ENCODE measurements at places on chromosomes 13 and 19.

DNA sequence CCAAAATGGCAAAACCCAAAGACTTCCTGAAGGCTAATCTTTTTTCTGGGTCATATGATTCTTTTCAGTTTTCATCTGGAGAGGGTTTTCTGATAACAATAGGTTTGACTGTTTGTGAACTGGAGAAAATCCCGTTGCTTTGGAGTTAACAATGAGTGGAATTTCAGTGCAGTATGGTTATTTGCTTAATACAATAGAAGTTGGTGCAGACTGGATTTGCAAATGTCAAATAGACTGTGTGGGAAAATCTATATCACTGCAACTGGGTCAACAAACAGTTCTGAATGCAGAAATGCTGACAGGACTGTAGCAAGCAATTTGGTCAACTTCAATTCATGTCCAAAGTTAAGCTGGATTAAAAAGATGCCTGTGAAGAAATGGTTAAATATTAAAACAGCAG lies 267.5 kb upstream of the ARGLU1 start:
- DNase-seq = no peak

DNA sequence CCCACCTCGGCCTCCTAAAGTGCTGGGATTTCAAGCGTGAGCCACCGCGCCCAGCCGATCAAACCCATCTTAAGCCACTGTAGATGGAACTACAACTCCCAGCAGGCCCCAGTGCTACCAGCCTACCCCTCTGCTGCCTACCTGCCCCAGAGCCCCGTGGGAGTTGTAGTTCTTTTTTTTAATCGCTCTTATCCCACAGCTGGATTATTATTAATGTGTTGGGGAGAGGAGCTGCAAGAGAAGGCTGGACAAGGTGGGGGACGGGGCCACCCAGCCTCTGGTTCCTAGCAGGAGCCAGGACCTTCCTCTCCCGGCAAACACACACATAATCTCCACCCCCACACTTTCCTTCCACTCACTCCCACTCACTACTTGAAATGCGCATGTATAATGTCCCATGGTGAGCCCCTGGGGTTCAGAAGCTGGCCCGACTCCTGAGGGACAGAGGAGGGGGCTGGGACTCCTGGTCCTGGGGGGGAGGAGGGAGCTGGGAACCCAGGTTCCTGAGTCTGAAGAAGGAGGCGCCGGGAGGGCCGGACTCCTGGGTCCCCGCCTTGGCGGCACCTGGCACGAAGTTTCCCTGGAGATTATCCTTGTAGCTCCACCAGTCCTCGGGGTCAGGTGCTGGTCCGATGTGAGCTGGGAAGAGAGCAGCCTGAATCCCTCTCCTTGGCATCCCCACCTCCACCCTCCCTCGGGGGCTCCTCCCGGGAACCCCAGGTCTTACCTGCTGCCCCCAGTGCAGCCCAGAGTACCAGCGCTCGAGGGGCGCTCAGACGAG lies 958 bp downstream of the CA11 start:
- no peak for DNase-seq

DNA sequence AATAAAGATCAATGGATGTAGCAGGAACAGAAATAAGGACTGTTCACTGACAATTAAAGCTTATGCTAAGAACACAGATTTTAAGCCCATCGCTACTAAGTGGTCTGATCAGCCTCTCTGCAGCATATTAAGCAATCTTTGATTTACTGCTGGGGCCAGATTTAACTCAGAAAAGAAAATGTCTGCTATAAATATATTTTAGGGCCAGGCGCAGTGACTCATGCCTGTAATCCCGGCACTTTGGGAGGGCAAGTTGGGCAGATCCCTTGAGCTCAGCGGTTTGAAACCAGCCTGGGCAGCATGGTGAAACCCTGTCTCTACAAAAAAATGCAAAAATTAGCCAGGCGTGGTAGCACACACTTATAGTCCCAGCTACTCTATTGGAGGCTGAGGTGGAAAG lies 43.0 kb downstream of the METTL21C start:
- peak; percentile 17 for DNase-seq

- DNase-seq = no peak
These were observed 45.6 kb downstream of the ANKRD10 start for GRCh38 chr13:110869231-110869804.

DNA sequence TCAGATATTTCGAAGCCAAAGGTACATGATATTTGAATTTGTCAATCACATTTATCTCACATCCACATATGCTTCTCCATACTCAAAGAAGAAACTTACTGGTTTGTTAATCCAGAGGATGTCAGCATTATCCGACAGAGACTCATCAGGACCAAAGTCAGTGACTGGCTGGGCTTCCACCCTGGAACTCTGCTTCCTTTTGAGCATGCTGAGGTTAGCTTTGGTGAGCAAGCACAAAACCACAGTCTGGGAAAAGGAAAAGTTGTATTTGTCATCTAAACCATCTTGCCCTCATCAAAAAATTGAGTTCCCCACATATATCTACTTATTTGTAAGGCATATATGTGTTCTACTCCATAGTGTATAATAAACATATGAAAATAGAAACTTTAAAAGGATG lies 17.4 kb downstream of the NALCN start:
- no peak for DNase-seq

DNA sequence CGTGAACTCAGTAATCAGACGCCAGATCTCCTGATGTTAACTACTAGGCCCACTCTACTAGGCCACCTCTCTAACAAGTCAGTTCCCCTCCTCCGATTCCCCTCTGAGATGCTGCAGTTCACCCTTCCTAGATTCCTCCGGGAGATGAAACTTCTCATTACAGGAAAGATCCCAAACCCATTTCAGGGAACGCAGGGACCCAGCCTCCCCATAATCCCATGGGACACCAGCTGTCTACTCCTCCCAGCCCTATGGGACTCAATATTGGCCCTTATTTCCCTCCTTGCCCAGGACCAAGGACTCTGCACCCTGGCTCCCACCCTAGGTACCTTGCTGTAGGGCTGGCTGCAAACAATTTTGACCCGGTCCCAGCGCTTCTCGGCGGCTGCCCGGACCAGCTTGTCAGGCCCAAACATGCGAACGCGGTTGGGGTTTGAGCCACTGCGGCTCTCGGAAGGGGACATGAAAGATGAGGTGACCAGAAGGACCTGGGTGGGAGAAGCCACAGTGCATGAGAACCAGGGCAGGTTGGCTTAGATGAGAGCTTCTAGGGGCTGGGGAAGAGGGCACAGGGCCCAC lies 20.9 kb downstream of the XRCC1 start:
- no peak for DNase-seq

DNA sequence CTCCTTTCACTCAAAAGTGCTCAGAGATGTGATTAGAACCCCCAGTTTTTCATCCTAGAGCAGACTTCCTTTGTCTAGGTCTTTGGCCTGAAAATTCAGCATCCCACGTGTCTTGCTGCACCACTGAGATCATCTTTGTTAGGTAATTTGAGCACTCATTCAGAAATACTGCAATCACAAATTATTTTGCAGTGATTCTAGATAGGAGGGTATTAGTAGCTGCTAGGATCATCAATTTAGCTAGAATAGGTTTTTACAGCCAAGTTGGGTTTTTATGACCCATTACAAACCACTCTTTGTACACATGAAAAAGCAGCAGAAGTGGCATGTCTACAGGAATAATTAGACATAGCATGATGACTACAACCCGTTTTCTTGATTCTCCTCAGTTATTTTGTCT lies 219.6 kb downstream of the GPC6 start:
- DNase-seq = no peak

- DNase-seq = no peak
These were observed 79.4 kb downstream of the MBNL2 start for GRCh38 chr13:97301382-97302095.

Data from fibroblast of skin of left biceps (primary cell).